ENCODE measurements at places on chromosomes 7 and 10.

- DNase-seq: no peak
Measured at GRCh38 chr10:17257466-17258321, 29.7 kb downstream of the VIM start.

DNA sequence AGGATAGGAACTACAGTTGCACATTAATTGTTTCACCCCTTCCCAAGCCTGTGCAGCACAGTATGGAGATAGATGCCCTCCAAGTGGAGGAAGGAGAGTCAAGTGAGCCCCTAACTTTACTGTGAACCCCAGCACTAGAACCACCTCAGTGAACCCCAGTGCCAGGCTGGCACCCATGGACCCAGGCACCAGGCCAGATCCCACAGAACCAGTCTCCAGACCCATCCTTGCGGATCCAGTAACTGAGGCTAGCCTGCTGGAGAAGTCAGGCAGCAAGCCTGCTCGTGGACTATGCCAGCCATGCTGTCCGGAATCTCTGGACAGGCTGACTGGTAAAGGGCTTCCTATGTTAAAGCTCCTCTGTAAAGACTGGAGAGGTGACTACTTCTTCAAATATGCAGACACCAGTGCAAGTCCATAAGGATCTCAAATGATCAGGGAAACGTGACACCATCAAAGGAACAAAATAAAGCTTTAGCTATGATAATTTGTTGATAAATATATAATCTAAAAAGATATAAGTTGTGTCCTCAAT is 27.7 kb downstream of the SHOC2 start:
- no peak for DNase-seq

- no peak for DNase-seq
Measured at GRCh38 chr10:44322137-44322536, 62.8 kb downstream of the CXCL12 start.

GRCh38 chr10:33967606-33968120 is 633.2 kb upstream of the NRP1 start:
- no peak for DNase-seq

DNA sequence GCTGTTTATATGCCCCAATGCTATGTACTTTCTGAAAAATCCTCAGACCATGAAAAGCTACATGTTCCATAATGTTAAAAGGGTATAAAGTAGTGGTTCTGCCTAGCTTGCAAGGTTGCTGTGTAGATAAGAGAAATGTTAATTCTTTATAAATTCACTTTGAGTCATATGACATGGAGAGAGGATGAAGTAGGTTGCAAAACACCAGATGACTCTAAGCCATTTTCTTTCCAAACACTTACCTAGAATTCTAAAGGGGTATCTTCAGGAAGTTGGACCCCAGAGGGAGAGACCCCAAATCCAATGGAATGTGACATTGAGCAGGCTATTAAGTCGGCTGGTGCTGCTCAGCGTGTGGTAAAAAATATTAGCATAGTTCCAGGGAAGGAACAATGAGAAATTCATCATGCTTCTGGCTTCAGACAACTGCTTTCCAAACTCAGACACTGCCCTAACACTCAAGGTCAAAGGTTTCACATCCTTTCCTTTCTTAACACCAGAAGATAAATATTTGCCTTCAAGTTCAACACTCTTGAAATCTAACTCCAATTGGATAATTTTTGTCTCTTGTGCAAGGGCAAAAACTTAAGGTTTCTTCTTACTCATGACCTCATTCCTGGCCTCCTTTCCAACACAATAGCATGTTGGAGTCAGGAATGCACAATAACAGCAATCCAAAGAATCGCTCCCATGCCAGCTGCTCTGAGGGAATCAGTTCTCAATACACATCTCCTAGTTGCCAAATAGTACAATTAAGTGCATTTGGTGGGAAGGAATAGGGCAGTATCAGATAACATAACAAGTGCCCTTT is 100.7 kb upstream of the AFAP1L2 start:
- DNase-seq: peak; percentile 69

DNA sequence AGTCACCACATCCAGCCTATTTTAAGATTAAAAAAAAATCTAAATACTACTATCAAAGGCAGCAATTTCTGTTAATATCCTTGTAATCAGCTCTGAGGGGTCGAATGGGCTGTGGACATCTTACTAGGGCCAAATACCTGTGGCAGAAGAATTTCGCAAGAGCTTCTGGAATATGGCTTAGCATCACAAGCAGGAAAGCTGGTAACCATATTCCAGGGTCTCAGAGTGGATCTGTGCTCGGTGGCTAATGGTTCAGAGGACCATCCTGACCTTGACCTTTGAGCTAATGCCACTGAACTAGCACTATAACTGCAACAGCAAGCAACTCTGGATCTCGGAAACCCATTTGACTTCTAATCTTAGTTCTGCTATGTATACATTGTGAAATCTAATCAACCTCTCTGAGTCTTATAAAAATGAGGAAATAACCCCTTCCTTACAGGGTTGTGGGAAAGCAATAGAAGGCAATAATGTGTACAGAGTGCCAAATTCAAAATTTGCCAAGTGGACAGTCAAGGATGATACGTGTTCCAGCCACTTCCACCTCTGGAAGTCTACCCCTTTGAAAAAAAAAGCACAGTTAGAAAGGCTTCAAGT is 65.5 kb downstream of the CYP26A1 start:
- DNase-seq: no peak

- no peak for DNase-seq
Measured at GRCh38 chr7:151805191-151805590, 71.7 kb downstream of the PRKAG2 start.

- DNase-seq: no peak
Measured at GRCh38 chr10:100232101-100232500, 2.7 kb upstream of the CHUK start.

- no peak for DNase-seq
Measured at GRCh38 chr7:159063046-159063840, 81.4 kb downstream of the VIPR2 start.

DNA sequence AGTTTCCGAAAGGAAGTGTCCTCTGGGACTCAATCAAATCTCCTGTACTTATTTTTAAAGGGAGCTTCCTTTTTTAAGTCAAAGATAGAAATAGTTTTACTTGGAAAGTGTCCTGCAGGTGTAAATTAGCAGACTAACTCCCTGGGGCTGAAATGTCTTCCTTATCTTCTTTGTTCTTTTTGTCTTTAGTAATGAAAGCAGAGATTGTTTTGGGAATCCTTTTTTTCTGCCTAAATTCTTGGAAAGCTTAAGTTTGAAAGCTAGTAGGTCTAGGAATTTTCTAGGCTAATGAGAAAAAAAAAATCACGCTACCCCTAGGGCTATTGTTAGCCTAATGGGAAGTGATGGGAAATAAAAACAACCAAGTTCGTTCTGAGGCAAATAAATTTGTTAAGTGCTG is 139.1 kb upstream of the CSTF2T start:
- no peak for DNase-seq

DNA sequence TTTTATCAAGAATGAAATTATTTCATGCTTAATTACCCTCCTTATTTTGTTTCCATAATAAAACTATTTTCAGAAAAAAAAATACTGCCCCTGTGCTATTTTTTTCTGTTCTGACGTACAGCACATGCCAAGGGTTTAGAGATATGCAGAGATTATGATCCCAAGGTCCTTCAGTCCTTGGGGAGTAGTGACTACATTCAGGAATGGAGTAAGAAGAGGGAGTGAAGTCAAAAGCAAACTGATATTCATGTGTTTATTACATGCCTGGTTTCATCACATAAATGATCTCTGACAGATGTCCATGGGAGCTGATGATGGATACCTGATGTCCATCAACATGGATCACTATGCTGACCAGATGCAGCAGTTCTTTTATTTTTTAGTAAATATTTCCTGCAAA is 17.2 kb downstream of the AKAP9 start:
- no peak for DNase-seq

Data from BJ (cell line).